ENCODE measurements at places on chromosomes 7 and 10.
A peak's percentile ranks its signal among the peaks of the same experiment; 100 is the strongest.

DNA sequence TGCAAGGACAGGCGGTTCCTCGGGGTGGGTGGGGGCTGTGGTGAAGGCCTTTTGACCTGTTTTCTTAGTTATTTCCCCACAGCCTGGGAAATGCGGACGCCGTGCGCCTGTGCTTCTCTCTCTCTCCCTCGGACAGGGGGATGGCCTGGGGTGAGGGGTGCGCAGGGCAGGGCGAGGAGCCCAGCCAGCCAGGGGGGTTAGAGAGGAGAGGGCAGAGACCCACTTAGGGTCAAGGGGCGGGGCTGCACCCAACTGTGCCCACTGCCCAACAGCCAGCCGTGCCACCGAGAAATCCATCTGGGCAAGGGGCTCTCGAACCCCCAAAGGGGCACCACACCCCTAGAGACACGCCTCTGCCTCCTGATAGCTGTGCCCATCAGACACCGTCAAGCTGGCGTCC is 53.8 kb downstream of the DPYSL4 start:
- no peak for DNase-seq

- DNase-seq: no peak
These were observed 4.9 kb downstream of the ARMC3 start for GRCh38 chr10:22932626-22933370.

DNA sequence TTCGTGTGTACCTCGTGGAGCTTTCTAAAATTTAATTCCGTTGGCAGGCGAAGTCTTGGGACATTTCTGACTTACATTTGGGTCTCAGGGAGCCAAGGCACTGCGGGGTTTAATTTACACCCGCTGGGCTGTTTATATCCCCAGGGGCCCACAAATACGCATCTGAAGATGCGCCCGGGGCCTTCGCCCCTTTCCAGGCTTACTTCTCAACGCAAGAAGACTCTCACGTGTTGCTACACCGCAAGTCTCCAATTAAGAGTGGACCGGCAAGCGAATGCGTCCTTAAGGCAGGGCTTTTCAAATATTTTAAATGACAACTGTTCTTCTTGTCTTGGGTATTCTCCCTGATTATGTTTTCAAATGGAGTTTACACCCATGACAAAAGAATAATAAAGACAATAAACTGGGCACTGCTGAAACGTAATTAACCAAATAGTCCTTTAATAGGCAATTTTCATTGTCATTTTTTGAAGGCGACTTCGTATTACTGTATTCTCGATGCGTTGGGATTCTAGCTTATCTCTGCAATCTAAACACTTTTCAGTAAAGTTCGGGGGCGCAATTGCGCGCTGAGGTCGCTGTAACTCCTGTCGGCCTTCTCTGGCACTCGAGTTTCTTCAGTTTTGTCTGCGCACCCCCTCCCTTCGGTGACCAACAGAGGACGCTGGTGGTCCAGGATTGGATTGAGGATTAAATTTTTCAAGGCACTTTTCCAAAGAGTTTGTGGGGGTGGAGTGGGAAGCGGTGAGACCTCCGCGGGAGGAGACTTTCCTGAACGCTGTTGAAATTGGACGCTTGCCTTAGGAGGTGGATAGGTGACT is 837 bp upstream of the IGFBP3 start:
- DNase-seq: peak; percentile 55

GRCh38 chr10:692682-693351 is 3.3 kb upstream of the DIP2C start:
- DNase-seq: no peak

DNA sequence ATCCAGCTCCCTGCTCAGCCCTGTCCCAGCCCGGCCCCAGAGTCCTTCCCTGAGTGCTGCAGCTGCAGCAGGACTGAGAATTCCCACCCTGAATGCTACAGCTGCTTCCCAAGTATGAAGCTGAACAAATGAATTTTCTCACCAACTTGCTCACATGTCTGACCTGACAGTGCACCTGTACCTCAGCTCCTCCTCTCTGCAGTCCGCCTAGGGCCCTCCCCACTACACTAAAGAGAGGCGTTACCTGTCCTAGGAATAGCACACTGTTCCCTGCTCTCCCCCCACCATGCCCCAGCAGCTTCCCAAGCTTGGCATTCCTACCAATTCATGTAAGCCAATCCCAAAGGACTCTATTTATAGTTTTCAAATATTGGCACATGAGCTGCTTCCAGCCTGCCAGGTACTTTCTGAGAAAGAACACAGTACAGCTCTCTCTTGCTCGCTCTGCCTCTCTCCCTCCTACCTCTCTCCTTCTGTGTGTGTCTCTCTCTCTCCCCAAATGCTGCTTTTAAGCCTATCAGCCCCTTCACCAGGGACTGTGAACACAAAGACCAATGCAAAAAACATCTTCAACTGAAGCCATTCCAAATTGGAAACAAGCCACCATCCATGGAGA is 400.1 kb downstream of the TNS3 start:
- no peak for DNase-seq

DNA sequence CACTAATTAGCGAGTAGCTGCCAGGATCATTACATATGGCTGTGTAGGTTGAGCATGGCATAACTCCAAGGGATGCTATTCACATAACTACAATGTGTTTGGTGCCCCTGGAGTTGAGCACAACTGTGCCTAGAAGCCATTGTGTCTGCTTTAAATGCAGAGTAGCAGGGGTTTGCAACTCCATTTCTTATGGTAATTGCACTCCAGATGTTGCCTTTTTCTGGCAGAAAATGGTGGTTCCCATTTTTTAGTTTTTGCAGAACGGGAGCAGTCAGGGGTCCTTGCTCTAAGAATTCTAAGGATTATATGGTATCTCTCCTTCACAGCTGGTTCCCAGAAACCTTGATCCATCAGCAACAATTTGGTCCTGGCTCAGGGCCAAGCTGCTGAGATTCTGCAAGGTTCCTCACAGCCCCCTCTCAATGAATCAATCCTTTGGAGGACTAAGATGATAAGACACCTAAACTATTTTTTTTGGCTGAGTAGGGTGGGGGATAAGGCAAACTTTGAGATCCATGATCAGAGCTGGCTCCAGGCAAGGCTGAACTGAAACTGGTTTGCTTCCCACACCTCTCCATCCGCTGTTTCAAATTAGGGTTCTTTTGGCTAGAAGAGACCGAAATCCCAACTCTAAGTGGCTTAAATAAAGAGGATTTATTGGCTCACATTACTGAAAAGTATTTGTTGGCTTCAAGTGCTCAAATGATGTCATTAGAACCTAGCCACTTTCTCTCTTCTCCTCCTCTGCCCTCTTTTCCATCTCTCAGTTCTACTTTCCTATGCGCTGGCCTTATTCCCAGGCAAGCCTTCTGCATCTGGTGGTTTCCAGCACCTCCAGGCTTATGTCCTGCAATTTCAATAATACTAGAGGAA is 97.5 kb upstream of the CCDC6 start:
- no peak for DNase-seq

GRCh38 chr10:130935897-130936550 is 375.5 kb downstream of the TCERG1L start:
- no peak for DNase-seq

GRCh38 chr10:128007971-128008370 is 101.1 kb downstream of the PTPRE start:
- no peak for DNase-seq

- DNase-seq: no peak
These were observed 136.0 kb downstream of the KIF20B start for GRCh38 chr10:89837165-89838043.

- DNase-seq: no peak
These were observed 33.4 kb downstream of the INPP5A start for GRCh38 chr10:132570771-132571649.

DNA sequence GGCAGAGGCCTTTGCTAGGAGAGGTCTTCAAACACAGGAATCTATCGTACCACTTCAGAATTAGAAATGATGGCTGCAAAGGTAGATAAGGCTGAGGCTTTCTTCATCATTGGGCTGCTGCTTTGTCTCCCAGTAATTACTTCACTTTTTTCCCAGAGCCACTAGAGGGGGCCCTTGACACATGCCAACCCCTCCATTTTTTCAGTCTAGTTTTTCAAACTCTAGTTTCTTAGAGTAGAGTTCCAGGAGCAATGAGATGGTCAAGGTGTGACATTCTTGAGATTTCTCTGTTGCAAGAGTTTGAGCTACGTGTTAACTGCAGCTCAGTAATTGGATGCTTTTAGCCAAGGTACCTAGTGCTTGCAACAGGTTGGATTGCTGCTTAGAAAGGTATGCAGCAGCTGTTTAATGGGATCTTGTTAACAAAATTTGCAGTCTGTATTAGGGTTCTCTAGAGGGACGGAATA is 33.8 kb upstream of the RBM20 start:
- peak; percentile 41 for DNase-seq

DNA sequence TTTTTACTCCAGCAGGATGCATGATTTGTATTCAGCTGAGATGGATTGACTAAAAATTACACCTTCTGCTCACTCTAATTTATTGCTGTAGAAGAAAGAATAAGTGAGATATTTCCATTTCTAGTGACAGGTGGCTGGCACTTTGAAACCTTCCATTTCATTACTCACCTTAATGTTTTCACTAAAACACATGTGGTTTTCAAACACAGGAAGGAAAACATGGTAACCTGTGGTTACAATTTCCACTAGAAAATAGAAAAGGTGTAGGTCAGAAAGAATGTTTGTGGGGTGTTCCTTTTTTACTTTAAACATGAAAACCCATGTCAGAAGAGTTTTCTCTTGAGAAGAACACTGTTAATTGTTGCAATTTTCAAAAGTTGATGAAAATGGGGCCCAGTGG is 12.0 kb upstream of the PRKCQ start:
- DNase-seq: no peak

GRCh38 chr7:82549616-82550285 is 106.2 kb upstream of the CACNA2D1 start:
- DNase-seq: no peak

DNA sequence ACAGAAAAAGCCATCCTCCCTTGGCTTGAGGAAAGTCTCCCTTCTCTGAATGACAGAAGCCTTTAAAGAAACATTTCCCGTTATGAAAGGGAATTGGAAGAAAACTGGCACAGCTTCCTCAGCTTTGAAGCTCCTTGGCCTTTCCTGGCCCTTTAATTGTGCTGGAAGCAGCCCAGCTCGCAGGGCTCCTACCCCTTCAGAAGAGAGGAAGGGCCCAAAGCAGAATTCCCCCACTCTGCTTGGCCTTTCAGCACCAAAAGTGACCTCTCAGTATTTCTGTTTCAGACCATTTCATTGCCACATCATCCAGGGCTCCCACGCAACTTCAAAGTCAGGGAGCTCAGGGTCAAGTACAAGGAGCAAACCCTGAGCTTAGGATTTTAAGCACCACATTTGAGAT is 4.2 kb downstream of the AFAP1L2 start:
- no peak for DNase-seq

- no peak for DNase-seq
These were observed 39.2 kb upstream of the FRMD4A start for GRCh38 chr10:14369906-14370305.

DNA sequence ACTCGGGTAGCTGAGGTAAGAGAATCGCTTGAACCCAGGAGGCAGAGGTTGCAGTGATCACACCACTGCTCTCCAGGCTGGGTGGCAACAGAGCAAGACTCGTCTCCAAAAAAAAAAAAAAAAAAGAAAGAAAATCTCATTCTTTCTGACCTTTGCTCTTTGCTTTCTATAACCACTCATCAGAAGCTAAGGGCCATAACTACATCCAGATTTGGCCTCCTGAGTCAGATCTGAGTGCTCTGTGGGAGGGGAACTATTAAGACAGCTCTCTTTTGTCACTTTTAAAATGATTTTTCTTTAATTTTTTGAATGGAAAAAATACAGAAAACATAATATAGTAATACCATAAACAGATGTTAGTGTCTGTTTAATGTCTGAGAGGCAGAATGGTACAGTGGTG is 210.1 kb downstream of the KIAA1217 start:
- DNase-seq: no peak

GRCh38 chr10:43120116-43120928 is 17.9 kb upstream of the CSGALNACT2 start:
- DNase-seq: no peak

DNA sequence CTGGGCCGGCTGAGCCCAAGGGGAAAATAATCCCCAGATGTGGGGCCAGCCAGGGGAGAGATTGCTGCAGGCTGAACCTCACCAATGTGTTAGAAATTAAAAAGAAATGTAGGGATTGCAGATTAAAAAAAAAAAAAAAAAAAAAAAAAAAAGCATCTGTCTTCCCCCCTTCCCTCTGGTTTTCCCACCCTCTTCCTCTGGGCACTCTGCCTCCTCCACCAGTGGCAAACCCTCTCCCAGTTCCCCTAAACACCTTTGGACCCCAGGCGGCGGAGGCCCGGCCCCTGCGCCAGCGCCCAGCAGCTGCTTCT is 7.1 kb downstream of the MNX1 start:
- DNase-seq: no peak

DNA sequence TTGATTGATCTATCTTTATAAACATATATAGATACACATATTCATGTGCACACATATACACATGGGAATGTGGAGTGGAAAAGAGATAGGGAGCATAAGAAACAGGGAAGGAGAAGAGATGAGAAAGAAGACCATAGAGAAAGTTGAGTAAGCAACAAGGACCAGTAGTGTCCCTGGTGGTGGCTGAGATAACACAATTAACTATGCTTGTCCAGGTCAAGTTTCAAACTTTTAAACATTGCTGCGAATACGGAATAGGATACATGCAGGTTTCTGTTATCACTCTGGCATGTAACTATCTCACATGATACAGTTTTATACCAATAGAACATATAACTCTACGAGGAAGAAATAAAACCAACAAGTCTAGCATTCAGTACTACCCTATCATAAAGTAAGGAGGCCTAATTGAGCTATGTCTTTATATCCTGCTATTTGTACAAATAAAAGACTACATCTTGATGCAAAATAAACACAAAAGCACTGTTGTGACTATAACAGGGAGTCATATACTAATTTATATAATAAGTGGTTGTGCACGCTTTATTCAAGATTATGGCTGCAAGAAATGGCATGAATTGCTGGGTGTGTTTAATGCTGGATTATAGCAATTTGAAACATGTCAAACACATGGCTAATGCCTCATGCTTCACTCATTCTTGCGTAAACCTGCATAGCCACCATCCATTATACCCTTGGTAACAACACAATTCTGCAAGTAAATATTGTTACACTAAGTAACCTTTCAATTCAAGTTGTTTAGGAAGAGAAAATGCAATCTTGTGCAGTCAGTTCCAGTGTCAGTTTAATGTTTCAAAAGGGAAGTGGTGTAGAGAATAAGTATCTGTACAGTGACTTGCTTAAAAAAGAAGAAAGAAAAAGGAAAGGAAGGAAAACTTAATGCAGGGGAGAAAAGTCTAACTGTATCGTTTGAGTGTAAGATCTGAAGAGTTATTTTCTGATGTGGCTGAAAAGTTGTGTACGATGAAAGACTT is 8.2 kb downstream of the FOXP2 start:
- DNase-seq: no peak

GRCh38 chr7:75711076-75711475 is 27.7 kb downstream of the HIP1 start:
- no peak for DNase-seq

DNA sequence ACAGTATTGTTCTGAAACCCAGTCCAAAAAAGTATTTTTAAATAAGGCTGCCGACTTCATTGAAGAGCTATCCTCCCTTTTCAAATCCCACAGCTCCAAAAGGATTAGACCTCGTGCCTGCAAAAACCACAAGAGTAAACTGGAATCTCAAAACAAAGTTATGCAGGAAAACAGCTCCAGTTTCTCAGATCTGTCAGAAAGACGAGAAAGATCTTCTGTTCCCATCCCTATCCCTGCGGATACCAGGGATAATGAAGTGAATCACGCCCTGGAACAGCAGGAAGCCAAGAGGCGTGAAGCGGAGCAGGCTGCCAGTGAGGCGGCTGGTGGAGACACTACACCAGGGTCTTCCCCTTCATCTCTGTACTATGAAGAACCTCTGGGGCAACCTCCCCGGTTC is 12.6 kb downstream of the MYPN start:
- DNase-seq: no peak
